ENCODE measurements at places on chromosomes 16 and 17.

DNA sequence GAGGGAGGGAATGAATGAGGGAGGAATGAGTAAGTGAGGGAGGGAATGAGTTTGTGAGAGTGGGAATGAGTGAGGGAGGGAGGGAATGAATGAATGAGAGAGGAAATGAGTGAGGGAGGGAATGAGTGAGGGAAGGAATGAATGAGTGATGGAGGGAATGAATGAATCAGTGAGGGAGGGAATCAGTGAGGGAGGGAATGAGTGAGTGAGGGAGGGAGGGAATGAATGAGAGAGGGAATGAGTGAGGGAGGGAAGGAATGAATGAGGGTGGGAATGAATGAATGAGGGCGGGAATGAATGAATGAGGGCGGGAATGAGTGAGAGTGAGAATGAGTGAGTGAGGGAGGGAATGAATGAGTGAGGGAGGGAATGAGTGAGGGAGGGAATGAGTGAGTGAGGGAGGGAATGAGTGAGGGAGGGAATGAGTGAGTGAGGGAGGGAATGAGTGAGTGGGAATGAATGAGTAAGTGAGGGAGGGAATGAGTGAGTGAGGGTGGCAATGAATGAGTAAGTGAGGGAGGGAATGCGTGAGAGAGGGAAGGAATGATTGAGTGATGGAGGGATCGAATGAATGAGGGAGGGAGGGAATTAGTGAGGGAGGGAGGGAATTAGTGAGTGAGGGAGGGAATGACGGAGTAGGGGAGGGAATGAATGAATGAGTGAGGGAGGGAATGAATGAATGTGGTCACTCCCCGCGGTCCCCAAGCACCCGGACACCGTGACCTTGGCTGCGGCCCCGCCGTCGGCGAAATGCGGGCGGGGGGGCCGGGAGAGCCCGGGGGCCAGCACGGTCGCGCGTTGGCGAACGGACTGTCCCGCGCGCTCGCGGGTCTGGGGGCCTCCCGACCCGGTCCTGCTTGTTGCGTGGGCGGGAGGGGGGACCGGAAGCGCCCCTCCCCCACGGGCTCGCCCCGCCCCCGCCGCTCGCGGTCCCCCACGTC is 1.1 kb upstream of the UBE2I start:
- no peak for DNase-seq

DNA sequence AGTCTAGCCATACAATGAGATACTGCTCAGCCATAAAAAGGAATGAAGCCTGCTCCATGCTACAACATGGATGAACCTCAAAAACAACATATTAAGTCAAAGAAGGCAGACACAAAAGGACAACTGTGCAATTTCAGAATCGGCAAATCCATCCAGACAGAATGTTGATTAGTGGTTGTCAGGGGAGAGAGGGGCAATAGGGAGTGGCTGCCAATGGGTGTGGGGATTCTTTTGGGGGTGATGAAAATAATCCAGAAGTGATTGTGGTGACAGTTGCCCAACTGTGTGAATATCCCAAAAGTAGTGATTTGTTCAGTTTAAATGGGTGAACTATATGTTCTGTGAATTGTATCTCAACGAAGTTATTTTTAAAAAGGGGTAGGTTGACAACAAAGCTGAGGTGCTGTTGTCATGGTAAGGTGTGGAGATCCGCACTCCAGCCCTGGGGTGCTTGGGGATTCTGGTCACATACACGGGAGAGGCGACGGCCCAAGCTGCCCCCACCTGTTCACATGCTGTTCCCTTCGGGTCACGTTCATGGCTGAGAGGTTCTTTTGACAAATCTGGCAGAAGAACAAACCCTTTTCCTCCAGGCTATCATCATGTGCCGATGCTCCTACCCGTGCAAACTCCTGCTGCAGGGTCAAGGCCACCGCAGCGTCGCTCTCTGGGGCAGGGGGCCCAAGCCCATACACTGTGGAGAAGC is 9.6 kb downstream of the SLX4 start:
- DNase-seq = no peak

- DNase-seq = peak; percentile 72
Measured at GRCh38 chr16:50696575-50697420, 3.4 kb downstream of the NOD2 start.

- DNase-seq = no peak
Measured at GRCh38 chr17:64095144-64095882, 34.6 kb downstream of the ERN1 start.

GRCh38 chr17:79647456-79647915 is 36.6 kb upstream of the RBFOX3 start:
- DNase-seq = no peak

- DNase-seq = no peak
Measured at GRCh38 chr17:11899537-11899942, 97.7 kb downstream of the ZNF18 start.
